ENCODE measurements at places on chromosomes 1 and 21.

DNA sequence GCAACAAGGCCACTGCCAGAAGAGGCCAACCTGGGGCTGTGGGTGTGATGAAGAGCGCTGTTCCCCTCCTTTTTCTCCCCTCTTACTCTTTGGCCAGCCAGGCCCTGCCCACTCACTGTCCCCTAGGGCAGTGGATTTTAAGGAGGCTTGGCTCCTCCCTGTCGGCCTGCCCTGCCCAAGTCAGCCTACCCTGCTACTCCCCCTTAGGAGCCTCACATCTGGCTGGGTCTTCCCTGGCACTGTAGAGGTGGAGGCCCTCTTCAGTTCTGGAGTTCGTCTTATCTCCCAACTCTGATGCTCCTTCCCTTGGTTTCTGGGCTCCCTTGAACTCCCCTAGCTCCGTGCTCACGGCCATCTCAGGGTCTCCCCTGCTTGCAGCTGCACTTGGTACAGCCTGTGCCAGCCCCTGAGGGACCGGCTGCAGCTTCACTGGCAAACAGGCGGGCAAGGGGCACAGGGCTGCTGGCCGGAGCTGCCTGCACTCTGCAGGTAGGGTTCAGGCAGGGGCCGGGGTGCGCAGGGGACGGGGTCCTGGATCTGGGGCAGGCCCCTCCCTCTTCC is 4.0 kb downstream of the AMPD2 start:
- peak; percentile 39 for DNase-seq

DNA sequence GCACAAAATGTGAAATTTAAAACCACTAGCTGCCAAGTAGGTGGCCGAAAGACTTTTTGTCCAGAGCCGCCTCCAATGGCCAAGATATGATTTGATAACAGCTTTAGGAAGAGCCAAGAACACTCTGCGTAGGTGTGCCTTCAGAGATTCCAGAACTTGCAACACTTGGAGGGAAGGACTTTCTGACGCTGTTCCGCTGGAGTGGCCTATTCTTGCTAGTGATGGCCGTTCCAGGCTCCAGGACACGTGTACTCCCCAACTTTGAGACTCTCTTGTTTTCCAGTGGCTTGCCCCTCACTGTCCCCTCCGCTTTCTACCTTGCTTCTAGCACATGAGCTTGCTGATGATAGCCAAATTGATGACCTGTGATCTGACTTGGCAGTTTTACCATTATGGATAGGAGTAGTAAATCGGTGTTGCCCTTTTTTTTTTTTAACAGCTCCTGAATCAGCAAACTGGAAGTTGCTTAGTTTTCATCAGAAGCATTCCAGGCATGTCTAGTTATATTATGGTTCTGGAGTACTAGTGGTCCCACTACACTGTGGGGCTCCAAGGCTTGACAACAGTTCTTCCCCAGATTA is 1.0 kb downstream of the PRDX6 start:
- peak; percentile 83 for DNase-seq

GRCh38 chr1:93705892-93706500 is 24.4 kb upstream of the BCAR3 start:
- DNase-seq: no peak

GRCh38 chr1:211236633-211237320 is 22.4 kb upstream of the RCOR3 start:
- DNase-seq: peak; percentile 15

- DNase-seq: no peak
These were observed 86.9 kb upstream of the UBE2U start for GRCh38 chr1:64116537-64116936.

DNA sequence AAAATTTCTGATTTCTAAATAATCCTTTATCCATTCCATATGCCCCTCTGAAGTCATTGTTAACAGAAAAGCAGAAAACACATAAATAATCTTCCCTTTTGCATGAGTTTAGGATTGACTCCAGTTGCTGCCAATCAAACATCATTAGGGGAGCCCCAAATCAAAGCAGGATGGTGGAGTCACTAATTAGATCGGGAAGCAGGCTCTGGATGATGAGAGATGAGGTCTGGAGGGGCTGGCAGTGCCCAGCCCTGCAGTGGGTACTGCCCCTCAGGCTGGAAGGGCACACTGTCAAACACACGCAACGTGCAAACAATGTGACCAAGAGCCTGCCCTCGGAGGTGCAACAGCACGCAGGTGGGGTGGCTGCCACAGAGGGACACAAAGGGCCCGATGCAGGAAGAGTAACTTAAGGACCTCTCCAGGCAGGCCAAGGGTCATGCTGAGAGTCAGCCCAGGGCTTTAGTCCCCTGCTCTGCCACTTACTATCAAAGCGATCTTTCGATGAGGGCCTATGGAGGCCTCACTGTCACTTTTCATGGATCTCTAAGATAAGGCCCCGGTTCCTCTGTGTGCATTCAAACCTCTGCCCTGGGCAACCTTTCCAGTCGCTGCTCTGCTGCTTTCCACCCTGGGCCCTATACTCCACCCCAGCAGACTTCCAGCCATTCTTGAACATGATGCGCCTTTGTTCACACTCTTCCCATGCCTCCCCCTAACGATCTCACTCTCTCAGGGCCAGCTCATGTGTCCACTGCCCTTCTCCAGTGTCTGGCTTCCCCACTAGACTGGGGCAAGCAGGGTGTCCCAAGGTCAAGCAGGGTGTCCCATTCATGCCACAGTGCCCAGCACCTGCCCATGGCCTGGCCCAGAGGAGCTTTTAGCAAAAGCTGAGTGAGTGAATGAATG is 98.9 kb downstream of the DMRTB1 start:
- no peak for DNase-seq

GRCh38 chr1:85133565-85134159 is 67.2 kb downstream of the SYDE2 start:
- DNase-seq: peak; percentile 9

DNA sequence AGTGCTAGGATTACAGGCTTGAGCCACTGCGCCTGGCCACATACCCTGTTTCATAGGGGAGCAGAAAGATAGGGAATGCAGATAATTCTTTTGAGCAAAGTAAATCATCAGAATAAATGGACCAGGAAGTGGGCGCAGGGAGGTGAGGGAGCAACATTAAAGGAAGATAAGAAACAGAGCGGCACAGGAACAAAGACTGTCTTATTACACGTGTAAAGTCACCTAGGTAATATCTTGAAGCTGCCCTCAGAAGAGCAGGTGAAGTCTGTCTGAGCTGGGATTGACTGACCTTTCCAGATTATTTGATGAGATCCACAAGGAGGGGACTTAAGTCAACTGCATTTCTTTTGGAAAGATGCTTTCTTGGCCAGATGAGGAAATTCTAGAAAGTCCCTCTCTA is 7.7 kb downstream of the EPRS1 start:
- DNase-seq: no peak

DNA sequence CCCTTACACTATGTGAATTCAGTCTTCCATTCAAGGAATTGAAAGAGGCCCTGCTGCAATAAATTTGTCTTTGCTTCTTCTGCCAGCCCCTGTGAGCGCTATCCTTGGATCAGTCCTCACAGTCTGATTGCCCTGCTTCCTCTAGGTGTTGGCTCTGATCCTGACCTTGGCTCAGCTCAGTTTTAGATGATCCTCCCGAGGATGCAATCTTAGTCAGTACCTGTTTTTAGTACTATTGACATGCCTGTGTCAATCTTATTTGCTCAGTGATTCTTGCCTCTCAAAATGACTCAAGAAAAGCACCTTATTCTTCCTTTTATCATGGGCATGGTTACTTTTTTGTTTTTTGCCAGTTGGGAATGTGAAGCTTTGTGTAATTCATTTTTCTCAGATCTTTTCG is 101.4 kb upstream of the KCNK1 start:
- DNase-seq: no peak

DNA sequence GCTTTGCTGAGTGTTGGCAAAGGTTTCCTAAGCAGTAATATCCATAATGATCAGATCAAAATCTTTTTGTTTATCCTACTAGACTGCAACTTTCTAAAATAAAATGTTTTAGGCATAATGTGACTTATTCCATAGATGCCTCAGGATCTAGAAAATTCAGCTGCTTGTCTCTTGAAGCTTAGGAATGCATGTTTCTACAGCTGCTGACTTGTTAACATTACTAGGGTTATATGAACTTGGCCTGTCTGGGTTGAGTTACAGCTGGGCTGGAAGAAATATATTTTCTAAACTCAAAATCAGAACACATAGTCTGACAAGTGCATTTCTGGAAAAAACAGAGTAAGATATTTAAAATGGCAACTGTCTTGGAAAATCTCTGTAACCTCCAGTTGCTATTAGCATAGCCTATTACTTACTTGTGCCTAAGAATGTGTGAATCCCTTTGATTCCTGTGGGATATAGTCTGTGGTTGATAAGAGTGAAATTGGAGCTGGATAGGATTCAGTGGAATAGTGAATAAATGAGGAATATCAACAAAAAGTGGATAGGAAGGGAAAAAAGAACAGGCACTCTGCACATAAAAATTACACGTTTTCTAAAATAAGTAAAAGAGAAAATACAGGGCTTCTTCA is 61.2 kb downstream of the RGS4 start:
- DNase-seq: no peak

- DNase-seq: no peak
These were observed 19.2 kb upstream of the EPHA2 start for GRCh38 chr1:16174886-16175598.

- no peak for DNase-seq
These were observed 28.0 kb upstream of the XPR1 start for GRCh38 chr1:180603850-180604226.

DNA sequence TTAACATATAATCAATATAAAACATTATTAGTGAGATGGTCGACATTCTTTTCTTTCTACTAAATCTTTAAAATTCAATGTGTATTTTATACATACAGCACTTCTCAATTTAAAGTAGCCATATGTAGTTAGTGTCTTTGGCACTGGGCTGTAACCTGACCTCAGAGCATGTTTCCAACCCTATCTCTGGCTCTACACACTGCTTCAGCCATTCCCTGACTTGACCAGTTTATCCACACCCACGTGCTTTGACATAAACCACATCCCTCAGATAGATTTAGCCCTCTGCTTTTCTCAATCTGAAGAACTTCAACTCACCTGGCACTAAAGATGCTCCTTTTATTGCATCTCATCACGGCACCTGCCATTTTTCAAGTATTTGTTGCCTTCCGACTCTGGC is 58.3 kb downstream of the RGS2 start:
- DNase-seq: no peak

DNA sequence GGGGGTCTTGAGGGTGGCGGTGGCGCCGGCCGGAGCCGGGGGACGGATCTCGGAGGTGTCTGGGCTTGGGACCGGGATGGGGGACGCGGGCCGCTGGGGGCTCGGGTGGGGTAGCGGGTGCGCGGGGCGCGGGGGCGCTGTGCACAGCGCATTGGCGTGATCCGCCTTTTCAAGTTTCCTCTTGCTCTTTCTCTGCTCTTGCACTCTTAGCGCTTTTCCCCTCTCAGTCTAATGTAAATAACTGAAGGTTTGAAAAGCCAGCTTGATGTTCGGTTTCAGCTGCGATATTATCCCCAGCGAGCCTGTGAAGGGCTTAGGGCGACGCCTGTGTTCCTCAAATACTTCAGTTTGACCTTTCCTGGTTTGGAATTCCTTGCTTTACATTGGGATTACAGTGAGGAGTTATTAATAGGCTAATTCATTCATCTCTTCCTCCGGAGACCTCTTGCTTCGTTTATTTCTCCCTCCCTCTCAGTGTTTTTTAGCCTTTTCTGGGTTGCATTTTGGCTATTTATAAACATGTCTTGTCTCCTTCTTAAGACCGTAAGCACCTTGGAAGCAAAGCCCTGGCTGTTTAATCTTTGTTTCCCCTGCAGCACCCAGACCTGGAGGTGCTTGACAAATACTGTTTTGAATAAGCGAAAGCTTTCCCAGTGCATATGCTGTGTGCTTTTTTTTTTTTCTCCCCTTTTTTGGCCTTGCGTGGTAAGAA is 693 bp downstream of the RAB4A start:
- DNase-seq: peak; percentile 32

GRCh38 chr1:8134546-8135235 is 108.6 kb upstream of the ERRFI1 start:
- peak; percentile 68 for DNase-seq

GRCh38 chr1:54027848-54028247 is 9.9 kb upstream of the LDLRAD1 start:
- DNase-seq: no peak

DNA sequence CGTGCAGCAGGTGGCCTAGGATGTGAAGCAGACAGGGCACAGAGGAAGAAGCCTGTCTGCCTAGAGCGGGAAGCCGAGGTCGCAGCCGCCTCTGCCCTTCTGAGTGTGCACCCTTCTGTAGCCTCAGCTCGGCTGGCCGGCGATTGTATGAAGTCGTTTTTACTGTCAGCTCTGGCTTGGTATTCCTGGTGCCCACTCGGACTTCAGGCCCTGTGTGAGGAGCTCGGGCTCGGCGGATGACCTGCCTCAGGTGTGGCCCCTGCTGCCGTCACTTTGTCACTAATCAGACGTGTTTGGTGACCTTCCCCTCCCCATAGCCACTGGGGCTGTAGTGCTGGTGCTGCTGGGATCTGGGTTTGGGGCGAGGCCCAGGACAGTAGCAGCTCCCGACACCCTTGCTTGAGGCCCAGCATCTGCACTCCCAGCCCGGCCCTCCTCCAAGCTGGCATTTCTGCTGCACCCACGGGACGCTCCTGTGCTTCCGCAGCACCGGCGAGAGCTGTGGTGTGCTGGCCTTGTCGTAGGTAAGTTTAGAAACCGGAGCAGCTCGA is 18.1 kb downstream of the SLX9 start:
- no peak for DNase-seq

- DNase-seq: no peak
These were observed 18.1 kb downstream of the KIAA0040 start for GRCh38 chr1:175174309-175175102.

DNA sequence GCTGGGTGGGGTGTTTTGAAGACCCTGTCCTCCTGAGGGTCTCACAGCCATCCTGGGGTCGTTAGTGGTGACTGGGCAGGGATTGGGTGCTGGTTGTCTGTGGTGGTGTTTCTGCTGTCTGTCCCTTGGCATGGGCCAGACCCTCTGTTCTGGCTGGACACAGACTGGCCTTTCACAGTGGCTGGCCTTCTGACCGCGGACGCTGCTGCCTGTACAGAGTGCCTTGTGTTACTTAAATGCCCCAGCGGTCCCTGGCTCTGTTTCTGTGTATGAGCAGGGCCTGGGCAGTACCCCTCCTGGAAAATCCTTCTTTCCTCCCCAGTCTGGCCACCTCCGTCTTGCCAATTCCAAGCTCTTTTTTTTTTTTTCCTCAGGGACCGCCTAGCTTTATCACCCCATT is 50.9 kb downstream of the SH3BGR start:
- no peak for DNase-seq

DNA sequence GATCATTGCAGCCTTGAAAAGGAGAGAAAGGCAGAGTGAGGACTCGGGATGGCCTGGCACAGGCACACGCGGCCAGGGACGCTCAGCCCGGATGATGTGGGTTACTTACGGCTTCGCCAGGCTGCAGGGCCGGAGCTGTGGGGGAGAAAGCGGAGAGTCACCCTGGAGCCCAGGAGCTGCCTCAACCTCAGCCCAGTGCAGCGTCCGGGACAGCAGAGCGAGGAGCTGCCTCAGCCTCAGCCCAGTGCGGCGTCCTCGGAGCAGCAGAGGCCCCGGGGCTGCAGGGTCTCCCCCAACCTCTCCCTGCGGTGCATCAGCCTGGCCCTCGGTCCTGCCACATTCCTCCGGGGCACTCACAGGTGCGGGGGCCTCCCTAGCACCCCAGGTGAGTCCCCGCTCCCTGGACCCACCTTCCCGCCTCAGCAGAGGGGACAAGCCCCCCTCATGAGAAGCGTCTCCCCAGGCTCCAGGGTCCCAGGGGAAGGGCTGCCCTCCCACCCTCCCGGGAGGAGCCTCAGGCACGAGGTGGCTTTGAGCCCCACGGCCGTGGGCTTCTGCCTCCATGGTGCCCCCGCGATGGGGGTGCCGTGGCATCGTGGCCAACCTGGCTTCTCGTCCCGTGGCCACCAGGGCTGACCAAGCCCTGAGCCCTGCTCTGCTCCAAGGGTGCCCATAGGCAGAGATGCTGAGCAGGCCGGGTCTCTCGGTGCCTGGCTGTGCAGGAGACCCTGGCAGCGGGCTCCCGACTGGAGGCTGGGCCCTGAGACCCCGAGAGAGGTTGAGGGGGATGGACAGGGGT is 10.5 kb upstream of the RNF223 start:
- DNase-seq: no peak

Data from cardiac fibroblast (primary cell).